ENCODE measurements at places on chromosomes 13 and 19. TPM values are rescaled to one million over a fixed set of nuclear protein-coding genes. Genes with fewer than 3 reads are reported as not detected.

PLPP2 gene
- 25.0 TPM for total RNA-seq

GRCh38 chr13:78934336-78934735 lies 275.4 kb upstream of the OBI1 start:
- DNase-seq: no peak

DNA sequence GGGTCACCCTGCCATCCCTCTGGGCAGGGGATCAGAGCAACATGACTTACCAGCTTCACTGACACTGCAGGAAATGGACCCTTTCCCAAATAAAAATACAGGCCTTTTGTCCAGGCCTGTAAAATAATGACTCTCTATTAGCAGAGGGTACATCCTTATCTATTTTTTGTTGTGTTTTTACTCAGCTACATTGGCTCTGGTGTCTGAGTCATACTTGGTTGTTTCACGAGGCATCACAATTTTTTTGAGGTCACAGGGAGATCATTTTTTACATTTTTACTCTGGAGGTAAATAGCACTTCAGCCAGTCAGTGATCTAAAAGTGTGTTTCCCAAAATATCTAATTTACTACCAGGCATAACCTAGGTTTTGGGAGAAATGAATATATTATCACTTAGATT lies 6.9 kb upstream of the HTR2A start:
- DNase-seq: no peak

DNA sequence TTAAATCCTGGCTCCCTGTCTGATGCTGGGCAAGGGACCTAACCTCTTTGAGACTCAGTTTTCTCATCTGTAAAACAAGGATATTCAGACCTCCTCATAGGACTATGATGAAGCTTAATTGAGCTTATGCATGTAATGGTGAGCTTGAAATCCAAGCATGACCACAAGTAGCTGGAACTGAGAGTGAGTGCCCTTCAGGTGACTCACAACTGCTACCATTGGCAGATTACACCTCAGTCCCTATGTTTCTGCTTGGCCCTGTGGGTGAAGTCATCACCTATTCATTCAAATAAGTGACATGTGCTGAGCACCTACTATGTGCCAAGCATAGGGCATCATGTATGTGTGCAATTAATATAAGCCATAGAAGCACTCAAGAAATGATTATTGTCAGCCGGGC lies 25.7 kb downstream of the NOVA2 start:
- DNase-seq: no peak

FFAR1 gene
- 0.60 TPM for total RNA-seq

DNA sequence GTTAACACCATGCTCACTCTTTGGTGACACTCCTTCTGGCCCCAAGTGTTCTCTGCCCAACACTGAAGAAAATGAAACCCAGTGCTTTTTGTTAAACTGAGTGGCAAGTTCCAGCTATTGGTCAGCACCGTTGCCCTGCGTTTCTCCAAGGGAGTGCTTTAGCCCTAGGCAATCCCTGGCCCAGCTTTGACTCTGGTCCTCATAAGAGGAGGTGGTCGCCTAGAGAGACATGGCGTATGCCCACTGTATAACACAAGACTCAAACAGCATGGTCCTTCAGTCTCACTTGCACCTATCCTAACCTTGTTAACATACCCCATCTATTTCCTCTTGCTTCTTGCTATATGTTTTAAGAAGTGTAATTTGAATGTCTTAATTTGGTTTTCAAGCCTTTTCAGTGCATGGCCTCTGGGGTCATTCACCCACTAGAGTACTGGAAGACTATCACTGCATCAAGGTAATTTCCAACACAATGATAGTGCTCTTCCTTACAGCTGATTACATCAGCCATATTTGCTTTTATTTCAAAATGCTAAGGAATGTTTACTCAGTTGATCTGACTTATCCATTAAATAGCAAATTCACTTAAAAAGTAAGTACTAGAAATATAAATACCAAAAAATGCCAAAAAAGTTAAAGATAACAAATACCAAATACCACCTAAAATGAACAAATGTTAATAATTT lies 190.5 kb upstream of the SOX21 start:
- no peak for DNase-seq

GRCh38 chr13:38902551-38902950 lies 88.1 kb downstream of the STOML3 start:
- no peak for DNase-seq

DNA sequence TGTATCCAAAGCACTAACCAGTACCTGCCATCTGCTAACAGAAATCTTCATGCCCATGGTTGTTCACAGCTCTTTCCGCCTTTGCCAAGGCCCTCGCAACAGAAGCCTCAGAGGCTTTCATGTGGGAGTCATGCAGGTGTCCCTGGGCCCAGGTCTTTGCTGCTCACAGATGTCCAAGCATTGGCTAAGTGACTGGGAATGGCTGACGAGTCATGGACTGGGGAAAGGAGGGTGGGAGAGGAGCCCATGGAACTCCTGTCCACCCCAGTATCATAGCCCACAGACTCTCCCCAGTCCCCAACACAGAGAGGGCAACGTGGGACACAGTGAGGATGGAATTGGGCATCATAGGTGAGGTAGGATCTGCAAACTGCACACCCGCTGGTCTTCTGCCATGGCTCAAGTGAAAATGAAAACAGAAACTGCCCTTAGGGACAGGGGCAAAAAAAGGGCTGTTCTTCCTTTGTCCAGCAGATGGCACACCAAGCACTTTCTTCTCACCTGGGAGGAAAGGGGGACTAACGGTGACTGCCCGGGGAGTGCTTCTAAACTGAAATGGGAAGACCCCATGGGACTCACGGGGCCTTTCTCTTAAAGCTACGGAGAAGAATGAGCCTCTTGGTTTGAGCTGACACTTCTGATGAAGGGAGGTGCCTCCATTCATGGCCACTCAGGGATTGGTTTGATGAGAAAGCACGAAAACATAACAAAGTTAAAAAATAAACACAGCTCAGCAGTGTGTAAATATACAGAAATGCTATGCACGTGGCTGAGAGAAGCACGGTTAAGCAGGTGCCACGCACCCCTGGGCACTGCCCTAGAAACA lies 11.1 kb upstream of the DHRS12 start:
- peak; percentile 70 for DNase-seq

Data from pancreas (tissue), 10 donors.